ENCODE measurements at places on chromosomes 12 and 14.

GRCh38 chr12:68835333-68835908, 27.4 kb downstream of the MDM2 start:
- no peak for DNase-seq

GRCh38 chr14:31934767-31935266, 142.3 kb upstream of the ARHGAP5 start:
- DNase-seq: peak; percentile 67

DNA sequence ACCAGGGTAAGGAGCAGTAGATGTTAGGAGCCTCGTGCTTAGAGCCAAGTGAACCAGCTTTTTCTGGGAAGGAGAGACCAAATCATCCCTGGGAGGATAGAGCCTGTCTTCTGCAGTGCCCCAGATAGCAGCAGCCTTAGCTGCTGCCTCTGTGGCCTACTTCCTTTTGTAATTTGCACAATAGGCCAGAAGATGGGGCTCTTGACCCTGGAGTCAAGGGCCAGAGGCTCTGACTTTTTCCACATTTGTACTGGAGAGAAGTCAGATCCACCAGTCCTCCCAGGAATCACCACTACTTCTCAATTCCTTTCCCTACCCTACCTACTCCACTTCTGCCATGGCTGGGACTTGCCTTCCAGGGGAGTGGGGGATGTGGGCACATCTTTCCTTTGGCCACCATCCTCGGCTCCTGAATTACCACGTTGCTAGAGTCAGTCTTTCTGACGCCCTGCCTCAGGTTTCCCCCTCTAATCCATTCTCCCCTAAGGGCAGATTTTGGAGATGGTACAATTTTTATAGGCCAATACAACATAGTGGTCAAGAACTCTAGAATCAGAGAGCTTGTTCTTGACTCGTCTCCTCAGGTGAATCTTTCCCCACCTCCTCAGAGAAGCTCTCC, 3.3 kb upstream of the SLC4A8 start:
- peak; percentile 40 for DNase-seq

DNA sequence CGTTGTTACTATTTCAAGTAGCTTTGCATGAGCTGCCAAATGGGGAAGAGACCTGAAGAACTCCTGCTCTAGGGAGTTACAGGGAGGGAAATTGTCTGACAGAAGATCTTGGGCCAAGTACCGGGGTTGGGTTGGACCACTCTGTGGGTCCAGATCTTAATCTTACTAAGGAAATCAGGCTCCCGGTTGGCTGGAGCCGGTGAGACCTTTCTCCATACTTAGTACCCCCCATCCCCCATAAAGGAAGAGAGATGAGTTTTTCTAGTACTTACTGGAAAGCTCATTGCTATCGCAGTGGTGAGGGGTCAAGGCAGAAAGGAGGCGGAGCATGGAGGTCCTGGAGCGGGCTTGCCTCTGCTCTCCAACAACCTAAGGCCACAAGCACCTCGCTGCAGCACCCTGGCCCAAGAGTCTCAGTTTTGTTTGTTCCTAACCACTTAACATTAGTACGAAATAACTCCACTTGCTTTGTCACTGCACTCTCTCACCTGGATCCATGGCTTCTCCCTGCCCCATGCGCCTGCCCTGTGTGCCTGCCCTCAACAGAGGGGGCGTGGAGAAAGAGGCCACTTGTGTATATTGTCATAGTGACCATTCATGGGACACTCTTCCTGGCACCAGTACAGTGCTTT, 6.8 kb upstream of the UNC119B start:
- no peak for DNase-seq

DNA sequence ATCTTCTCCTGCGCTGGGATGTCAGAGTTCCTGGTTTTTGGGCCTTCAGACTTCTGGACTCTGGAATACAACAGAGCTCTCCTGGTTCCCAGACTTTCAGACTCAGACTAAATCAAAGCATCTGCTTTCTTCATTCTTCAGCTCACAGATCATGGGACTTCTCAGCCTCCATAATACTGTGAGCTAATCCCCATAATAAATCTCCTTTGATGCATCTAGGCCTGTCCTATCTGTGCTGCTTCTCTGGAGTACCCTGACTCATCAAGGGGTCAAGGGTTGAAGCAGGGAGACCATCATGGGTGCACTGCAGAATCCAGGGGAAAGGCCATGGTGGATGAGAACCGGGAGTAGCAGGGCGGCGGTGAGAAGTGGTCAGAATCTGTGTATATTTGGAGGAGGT, 1094.1 kb upstream of the TMEM132C start:
- DNase-seq: no peak

DNA sequence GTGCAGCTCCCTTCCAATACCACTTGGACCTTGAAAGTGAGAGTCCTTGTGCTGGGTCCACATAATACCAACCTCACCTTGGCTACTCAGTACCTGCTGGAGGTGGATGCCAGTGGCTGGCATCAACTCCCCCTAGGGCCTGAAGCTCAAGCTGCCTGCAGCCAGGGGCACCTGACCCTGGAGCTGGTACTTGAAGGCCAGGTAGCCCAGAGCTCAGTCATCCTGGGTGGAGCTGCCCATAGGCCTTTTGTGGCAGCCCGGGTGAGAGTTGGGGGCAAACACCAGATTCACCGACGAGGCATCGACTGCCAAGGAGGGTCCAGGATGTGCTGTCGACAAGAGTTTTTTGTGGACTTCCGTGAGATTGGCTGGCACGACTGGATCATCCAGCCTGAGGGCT, 5.7 kb upstream of the INHBE start:
- DNase-seq: no peak

DNA sequence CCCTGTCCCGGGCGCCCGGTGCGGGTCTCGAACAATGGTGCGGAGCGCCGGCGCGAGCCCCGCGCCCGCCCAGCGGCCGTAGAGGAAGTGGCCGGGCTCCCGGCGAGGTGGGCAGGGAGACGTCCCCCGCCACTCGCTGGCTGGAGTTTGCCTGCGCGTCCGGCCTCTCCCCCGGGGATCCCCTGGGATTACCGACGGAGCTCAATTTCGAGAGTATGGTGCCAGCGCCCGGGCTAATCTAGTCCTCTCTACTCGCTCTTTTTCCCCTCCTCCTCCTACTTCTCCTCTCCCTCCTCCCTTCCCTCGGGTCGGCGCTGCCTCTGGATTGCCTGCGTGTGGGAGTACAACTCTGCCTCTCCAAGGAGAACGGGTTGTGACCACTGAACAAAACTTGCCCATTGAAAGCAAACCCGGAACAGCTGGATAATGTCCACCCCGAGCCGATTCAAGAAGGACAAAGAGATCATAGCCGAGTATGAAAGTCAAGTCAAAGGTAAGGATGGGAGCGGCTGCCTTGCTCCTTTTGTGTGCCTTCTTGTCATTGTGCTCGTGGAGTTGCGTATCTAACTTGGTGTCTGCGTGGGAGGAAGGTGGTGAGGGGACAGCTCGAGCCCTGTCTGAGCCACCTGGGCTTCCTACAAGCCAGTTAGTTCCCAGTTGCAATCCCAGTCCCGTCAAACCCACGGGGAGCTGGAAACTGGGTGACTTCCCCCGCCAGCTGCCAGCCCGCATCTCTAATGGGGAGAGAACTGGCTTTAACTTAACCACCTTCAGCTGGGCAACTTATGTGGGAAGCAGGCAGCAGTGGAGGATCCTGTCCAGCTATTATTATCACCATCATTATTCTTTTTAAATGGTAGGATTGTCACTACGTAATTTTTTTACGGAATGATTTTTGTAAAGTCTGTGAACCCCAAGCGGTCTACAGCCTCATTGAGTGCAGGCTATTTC, at the start of gene SRGAP1:
SRGAP1 (plus strand) TSS at position 310 of the 951 bp plus-strand sequence; CDS start at position 427, 117 bp downstream.
- no peak for DNase-seq

- no peak for DNase-seq
Observed at GRCh38 chr14:52342849-52343596, 28.9 kb downstream of the PTGER2 start.

DNA sequence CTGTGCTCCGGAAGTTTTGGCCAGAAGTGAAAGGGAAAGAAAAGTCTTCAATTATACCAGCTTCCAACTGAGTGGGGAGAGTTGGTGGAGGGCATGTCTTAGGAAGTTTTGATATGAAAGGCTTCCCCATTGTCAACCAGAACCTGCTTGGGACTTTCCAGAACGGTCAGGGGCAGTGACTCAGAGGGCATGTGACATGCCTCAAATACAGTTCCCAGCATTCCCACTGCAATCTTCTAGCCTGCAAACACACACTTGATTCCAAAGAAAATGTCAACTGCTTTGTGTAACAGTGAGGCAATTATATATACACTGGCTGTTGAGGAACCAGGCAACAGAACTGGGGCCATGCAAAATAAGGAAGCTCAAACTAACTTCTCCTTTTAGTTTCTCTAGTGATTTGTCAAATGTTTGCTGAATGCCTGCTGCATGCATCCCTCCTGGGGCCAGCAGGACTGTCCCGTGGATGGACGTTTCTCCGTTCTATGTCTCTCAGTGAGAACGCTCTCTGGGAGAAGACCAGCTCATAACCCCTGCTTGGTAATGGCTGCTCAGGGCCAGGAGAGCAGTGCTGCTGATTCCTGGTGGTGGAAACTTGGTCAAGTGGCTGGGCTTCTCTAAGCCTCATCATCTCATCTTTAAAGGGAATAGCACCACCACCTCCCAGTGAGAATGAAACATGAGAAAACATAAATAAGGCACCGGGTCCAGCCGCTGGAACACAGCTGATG, 18.3 kb downstream of the SLC25A47 start:
- DNase-seq: no peak

- DNase-seq: no peak
Observed at GRCh38 chr14:33103489-33103888, 164.8 kb downstream of the NPAS3 start.

DNA sequence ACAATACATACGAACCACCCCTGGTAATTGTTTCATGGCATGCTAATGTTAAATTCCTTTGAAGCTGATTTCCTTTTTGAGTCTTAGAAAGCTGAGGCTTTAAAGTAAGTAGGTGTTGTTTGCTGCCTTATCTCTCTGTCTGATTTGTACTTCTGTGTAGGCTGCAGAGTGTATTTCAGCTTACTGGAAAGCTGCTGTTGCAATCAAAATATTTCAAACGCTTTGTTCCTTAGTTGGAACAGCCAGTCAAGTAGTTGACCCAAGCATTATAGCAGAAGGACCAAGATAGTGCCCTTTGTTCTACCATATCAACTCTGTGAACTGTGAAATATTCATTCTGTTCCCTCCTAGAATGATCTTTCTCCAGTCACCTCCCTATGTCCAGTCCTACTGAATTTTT, 3.1 kb downstream of the PKP2 start:
- DNase-seq: no peak

DNA sequence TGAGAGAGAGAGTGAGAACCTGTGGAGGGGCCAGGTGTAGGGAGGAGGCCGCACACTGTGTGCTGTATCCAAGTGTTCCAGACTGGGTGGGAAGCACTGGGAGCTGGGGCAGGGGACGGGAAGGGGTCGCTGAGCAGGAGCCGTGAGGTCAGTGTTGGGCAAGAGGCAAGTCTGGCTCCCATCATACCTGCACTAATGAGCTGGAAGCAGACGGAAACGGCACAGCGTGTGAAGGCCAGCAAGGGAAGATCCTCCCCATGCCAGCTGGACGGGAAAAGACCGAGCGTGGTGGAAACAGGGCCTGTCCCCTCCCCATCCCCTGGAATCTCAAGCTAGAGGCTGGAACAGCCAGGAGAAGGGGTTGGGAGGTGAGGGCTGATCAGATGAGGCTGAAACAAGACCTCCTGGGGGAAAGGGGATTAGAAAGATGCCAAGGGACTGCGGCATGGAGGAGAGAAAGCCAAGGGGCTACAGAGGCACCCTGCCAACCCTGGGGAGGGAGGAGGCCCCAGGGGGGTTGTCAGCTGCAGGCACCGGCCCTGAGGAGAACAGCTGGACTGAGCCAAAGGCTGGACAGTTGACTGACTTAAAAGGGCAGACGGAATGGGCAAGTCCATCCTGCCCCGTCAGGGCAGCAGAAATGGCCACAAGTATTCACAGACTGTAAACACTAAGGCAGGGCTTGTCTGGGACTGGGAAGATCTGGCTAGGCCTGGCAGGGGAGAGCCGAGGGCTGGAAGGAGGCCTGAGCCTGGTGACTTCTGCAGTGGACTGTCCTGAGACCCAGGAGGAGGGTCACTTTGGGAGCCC, 19.0 kb upstream of the LTBP2 start:
- DNase-seq: no peak

GRCh38 chr12:82438356-82438755, 80.0 kb downstream of the METTL25 start:
- no peak for DNase-seq

GRCh38 chr12:53070877-53071492, 8.2 kb downstream of the SPRYD3 start:
- DNase-seq: no peak

DNA sequence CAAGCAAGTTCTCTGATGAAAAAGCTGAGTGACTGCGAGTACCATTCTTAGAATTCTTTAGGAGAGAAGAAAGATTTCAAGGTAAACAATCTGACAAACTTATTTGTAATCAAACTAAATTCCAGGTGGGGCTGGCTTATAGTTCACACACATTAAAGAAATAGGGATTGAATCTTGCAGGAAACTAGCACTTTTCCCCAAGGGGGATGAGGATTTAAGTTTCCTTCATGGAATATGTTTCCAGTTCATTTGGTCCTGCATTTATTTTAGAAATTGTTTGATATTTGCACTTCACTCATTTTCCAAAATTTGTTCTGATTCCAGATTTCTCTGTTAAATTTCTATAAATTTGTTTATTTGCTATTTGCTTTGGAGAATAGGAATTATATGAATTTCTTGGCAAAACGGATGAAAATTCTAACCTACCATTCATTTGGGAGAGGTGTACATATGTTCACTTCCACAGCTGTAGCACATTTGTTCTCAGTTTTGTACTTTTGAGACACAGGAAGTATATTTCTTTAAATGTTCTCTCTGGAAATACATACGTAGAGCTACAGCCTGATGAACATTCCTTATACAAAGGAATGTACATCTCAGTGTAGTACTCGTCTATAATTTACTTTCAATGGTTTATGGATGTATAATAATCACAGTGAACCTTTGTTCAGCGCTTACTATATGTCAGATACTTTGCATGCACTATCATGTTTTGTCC, 145.5 kb downstream of the AKAP6 start:
- no peak for DNase-seq

Measured in NCI-H1694 (cell line).